A549 treated with DMSO at 1 μM for 4 hours (cell line): ENCODE measurements at places on chromosomes 5 and 9. TPM values are rescaled to one million over a fixed set of nuclear protein-coding genes. Genes with fewer than 3 reads are reported as not detected.

Gene DNM1
- 81.5 to 103 TPM (median 88.2 TPM) in 5 replicates for total RNA-seq

Gene GRIN1
- total RNA-seq: 0.10 to 0.62 TPM (median 0.57 TPM) in 5 replicates

Gene IL31RA
- 1.5 to 1.9 TPM (median 1.7 TPM) in 5 replicates for total RNA-seq

Gene TAF11L7
- not detected in 5 replicates for total RNA-seq

Gene STK32A
- 0.13 to 0.83 TPM (median 0.24 TPM) in 5 replicates for total RNA-seq

Gene FAM221B
- total RNA-seq: not detected in 5 replicates

Gene REEP2
- 5.4 to 7.7 TPM (median 7.0 TPM) in 5 replicates for total RNA-seq

Gene RMRP
- 7.7 to 45.5 TPM (median 11.2 TPM) in 4 of 5 replicates, not detected in the other for total RNA-seq

Gene FAM193B
- 18.0 to 33.3 TPM (median 28.4 TPM) in 5 replicates for total RNA-seq

Gene NEUROG1
- not detected in 5 replicates for total RNA-seq
